ENCODE measurements at places on chromosomes 6 and 20.

DNA sequence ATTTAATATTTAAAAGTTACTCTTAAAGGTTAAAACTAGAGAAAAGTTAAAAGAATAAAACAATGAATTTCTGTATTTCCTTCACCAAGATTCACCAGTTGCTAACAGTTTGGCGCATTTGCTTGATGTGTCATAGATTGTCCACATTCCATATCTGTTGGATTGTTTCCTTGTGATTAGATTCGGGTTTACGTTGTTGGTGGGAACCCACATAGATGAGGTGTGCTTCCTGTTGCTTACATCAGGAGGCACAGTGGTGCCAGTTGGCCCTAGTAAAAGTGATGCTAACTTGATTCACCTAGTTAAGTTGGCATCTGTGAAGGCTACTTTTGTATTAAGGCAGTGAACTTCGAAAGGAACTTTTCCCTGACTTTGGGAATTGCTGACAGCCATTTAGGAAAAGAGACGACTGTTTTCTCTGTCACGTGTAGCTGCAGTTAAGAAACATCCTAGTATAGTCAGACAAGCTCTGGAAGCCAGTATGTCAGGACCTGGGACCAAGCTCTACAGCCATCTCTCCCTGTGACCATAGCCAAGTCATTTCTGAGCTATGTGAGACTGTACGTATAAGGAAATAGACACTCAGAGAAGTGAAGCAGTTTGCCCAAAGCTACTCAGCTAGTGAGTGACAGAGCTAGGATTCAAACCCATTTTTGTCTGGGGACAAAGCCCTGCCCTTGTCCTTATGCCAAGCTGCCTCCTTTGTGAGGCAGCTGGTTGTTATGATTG is 49.0 kb downstream of the PPARD start:
- DNase-seq = no peak

GRCh38 chr6:167944130-167944529 is 53.3 kb upstream of the KIF25 start:
- DNase-seq = no peak

- no peak for DNase-seq
Measured at GRCh38 chr6:31293343-31293742, 21.5 kb upstream of the HLA-C start.

DNA sequence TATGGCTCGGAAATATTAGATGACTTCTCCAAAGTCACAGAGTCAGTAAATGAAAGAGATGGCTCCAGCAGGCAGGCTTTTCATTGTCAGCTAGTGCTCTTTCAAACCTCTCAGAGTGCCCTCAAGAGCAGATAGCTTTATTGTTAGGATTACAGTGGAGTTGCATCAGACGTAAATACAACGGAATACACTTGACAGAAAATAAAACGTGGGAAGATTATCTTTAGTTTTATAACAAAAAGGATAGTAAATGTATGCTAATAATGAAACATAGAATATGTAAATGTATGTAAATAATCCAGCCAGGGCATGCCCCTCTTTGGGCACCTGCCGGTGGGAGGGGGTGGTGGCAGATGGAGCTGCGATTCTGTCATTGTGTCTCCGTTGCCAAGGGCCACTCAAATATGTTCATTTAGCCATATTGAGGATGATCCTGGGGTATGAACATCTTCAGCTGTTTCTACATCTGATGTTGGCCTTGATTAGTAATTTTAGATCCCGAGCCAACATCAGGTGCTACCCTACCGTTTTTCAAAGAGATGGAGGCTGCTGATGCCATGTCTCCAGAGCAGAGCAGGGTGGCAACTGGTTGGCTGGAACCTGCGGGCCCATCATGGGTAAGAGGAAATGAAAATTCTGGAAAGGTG is 358.3 kb upstream of the SULF2 start:
- no peak for DNase-seq

GRCh38 chr6:95768539-95768938 is 191.2 kb downstream of the MANEA start:
- no peak for DNase-seq

GRCh38 chr6:135657207-135657606 is 159.7 kb upstream of the AHI1 start:
- DNase-seq = no peak

- no peak for DNase-seq
Measured at GRCh38 chr20:58076405-58076804, 152.0 kb downstream of the ANKRD60 start.

DNA sequence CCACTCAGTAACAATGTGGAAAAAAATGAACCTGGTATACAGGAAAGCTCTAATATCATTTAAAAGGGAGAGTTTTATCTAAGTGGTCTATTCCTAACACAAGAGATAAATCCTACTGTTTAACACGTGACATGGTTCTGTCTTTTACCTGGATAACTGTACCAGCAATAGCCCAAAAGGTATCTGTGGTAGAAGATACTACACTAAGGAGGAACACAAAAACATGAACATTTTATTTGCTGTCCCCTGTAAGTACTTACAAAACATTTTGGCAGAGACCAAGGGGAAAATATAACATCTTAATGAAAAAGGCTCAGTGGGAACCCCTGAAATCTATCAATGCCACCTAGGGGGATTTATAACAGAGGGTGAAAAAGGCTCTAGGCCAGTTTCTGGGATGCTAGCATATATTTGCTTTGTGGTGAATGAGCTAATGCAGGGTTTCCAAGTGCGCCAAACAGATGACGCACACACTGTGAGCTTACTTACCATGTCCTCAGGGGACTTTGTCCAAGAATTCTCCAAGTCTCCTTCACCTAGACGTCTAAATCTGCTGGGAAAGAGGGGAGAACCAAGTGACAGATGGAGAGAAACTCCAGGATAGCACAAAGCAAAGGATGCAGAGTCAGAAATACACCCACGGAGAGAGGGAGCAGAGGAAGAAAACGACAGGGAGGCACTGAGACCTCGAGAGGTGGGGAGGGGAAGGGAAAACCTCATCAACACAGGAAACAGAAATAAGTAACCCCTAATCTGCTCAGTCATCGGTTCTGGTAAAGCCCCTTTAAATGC is 147.9 kb upstream of the PRND start:
- DNase-seq = no peak

- DNase-seq = no peak
Measured at GRCh38 chr6:47016261-47016660, 25.9 kb downstream of the ADGRF1 start.

GRCh38 chr20:19317237-19318069 is 105.0 kb downstream of the SLC24A3 start:
- DNase-seq = no peak

DNA sequence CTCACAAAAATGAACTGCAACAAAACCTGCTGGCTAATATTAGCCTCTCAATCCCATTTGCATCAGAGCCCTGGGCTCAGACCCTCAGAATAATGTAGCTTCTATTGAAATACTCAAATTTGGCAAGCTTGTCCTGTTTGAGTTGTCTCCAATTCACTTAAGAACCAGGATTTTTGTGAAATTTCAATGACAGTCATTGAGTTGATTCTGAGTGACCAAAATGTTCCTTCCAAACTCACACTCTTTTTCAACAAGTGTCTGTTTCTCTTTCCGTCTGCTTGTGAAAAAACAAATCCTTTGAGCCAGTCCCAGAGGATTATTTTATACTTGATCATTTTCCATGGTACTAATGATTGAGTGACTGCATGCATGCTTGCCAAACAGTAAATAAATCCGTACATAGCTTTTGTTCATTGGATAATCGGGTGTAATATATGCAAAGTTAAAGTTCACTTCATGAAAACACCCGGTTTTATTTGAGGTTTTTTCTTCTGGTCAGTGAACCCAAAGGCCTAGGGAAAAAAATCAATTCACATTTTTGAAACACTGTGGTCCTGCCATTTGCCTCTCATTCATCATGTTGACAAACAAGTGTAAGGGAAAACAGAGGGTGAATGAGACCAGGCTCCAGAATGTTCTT is 16.4 kb upstream of the SLC22A2 start:
- DNase-seq = no peak

- no peak for DNase-seq
Measured at GRCh38 chr20:53226826-53227225, 254.7 kb downstream of the TSHZ2 start.

GRCh38 chr6:144377586-144378210 is 92.6 kb downstream of the UTRN start:
- DNase-seq = no peak

DNA sequence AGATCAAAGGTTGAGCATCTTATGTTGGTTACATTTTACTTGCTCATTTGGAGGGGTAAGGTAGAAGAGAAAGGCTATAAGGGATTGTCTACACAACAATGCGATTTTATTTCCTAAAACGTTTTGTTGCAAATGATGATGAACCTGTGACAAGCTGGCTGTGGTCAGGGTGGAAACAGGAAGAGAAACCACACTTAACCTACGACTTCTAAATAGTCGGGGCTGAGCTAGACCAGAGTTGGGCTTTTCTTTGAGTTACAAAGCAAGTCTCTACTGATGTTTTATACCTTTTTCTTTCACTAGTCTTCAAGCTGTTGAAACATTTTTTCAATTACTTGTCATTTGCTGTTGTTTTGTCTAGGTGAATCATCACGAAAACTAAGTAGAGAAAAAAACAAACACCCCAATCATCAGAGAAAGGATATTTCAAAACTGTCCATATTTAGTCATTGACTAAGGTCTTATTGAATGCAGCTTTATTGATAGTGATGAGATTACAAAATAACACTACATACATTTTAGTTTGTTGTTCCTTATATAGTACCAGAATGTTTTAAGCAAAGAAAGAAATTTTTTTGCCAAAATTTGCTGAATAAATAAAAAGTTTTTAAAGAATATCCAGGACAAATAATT is 18.0 kb downstream of the KLHL31 start:
- peak; percentile 13 for DNase-seq

GRCh38 chr6:93412452-93412851 is 6.9 kb downstream of the EPHA7 start:
- no peak for DNase-seq

- DNase-seq = no peak
Measured at GRCh38 chr6:3352678-3353077, 93.9 kb downstream of the PSMG4 start.

DNA sequence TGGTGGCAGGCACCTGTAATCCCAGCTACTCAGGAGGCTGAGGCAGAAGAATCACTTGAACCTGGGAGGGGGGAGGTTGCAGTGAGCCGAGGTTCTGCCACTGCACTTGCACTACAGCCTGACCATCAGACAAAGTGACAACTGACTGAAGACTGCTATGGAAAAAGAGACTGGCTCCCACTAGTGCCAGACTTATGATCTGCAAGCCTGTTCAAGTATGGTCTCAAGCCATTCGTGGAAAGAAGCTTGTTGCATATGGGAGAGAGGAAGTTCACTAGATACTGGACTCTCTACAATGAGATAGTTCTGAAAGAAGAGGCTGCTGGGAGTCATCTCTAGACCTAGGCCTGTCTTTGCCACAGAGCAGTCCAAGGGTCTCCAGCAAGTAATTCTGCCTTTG is 26.7 kb downstream of the MDN1 start:
- DNase-seq = no peak

GRCh38 chr6:43082806-43083655 is 6.9 kb downstream of the PTK7 start:
- no peak for DNase-seq

- DNase-seq = no peak
Measured at GRCh38 chr20:53530440-53530839, 63.2 kb downstream of the ZNF217 start.

DNA sequence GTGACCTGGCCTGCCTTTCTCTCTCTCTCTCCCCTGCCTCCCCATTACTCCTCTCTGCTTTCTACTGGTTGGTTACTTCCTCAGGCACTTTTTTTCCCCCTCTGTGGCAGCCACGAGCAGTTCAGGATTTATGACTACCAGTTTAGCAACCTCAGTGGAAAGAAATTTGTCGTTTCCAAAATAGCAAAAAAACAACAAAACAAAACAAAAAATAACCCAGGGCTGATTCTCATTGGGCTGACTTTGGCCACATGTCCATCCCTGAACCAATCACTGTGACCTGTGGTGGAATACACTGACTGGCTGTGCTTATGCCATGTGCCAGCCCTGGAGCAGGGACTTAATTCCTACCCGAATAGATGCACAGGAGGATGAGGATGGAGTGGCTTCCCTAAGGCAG is 137.4 kb downstream of the TFAP2C start:
- DNase-seq = no peak

- DNase-seq = no peak
Measured at GRCh38 chr20:33444797-33445560, 1.4 kb upstream of the SNTA1 start.

DNA sequence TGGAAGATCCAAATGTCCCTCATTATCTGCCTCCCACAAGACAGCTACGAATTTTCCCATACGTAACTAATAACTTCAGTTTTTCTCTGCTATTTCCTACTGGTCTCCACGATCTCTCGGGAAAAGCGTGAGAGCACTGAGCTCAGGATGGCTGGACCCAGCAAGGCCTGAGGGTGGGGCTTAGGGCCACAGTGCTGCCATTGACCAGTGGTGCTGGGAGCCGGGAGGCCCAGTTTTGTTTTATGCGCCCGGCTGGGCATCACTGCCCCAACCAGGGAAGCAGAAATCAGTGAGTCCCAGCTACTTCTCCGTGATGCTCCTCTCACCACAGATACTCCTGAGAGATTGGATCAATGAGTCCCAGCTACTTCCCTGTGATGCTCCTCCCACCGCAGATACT is 238.4 kb downstream of the LY86 start:
- no peak for DNase-seq

- no peak for DNase-seq
Measured at GRCh38 chr6:54897462-54898189, 51.1 kb downstream of the FAM83B start.

Data from activated CD8-positive, alpha-beta memory T cell treated with anti-CD3 and anti-CD28 coated beads for 4 hours (primary cell).